ENCODE measurements at places on chromosomes 2 and 18.

DNA sequence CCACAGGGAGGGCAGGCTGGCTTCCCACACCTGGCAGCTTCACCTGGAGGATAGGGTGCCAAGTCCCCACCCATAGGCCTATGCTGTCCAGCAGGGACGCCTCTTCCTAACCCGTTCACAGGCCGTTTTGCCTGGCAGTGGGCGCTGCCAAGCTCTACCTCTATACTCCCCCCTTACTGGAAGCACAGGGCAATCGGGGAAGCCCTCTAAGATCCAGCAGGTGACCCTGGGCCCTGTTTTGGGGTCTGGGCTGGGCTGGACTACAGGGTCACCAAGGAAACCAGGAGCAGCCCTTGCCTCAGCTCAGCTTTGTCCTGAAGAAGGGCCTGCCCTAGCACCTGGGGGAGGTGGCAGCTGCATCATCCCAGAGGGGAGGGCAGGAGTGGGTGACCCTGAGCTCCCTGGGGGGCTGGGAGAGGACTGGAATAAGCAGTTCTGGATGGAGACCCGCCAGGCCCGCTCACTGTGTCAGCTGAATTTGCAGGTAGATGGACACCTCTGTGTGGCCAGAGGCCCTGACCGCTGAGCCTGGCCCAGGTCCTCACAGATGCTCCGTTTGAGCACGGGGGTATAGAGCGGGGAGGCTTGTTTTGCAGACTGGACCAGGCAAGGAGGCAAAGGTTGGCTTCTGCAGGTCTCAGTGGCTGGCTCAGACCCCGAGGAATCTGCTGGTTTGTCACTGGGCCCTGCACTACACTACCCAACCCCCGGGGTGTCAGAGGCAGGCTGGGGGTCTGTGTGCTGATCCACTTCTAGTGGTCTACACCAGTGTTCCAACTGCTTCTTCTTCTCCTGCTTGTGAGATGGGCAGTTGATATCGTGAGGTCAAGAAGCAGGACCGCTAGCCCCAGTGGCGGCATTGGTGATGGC, 163.1 kb downstream of the ASB1 start:
- no peak for DNase-seq

DNA sequence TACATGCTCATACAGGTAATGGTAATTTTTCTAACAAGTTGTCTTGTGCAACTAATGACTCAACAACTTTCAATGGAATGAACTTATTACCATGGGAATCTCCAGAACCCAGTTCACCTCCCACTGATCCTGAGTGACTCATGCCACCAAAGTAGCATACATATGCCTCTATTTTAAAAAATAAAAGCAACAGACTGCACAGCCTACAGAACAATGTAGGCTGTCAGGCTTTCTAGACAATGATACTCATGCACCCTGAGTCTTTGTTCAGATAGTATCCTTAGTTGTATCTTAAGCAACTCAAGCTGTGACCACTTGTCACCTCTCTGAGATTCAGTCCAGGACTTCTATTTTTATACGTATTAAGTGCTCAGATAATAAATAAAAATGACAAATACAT, 531.0 kb upstream of the SETBP1 start:
- no peak for DNase-seq

DNA sequence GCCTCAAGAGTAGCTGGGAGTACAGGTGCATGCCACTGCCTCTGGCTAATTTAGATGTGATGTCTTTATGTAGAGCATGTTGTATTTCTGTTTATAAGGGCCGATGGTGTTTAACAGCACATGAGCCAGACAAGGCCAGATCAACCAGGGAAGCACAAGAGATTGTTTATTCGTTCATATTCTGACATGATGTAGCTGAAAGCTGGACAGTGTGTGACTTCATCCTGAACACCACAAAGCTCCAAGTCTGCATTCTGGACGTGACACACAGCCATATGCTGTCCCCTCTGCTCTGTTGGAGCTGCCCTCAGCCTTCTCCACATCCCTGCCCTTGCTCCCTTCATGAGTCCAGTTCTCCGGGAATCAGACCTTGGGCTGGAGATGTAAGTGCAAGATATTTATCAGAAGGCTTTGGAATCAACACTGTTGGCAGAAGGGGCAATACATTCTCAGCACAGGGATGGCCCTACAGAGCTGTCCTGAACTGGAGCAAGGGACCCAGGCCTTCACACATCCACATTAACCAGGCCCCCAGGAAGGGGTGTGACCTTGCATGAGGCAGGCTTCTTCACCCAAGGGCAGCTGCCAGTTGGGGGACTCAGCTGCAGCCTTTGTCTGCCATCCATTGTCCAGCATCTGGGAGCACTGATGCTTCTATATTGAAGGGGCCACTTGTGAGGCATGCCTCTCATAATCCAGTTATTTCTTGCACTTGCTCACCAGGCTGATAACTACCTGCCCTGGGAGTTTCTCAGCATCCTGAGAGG, 38.5 kb downstream of the EDAR start:
- DNase-seq: no peak

DNA sequence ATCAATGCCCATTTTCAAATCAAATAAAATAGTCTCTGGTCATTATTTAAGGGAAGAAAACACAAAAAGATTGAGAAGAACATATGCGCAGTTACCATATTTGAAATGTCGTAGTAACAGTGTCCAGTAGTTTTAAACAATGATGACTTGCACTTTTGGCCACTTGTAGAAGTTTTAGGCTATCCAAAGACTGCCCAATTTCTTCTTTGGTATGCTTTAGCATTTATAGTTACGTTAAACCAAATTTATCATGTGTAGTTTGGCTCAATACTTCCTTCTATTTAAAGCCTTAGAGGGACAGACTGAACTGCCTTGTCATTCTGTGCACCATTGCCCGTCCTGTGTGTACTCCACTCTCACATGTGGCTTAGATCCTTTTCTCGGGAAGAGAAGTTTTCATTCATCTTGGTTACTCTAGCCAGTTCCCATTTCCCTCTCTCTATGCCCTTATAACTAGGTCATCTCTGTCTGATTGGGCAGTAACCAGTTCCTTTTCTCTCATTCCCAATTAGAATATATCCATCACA, 84.8 kb upstream of the TTN start:
- no peak for DNase-seq

DNA sequence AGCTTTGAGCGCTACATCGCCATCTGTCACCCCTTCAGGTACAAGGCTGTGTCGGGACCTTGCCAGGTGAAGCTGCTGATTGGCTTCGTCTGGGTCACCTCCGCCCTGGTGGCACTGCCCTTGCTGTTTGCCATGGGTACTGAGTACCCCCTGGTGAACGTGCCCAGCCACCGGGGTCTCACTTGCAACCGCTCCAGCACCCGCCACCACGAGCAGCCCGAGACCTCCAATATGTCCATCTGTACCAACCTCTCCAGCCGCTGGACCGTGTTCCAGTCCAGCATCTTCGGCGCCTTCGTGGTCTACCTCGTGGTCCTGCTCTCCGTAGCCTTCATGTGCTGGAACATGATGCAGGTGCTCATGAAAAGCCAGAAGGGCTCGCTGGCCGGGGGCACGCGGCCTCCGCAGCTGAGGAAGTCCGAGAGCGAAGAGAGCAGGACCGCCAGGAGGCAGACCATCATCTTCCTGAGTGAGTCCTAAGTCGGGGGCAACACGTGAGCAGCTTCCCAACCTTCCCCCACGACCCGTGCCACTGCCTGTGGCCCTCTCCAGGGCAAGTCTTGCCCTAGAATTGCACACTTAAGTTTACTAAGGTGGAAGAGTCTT, 928 bp downstream of the GPR39 start:
- no peak for DNase-seq

DNA sequence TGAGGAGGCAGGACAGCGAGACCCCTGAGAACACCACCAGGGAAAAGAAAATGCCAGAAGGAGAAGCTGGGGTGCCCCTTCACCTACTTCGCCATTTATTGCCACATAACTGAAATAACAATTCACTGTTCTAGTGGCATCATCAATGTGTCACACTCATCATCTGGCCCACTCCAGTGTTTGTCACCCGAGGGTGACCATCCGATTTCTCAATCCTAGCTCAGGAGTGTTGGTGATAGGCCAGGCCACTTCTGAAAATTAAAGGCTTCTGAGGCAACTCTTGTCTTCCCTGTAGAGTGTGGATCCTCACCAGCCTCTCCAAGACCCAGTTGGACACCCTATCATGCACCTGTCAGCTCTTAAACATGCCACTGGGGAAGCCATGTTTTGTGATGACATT, 62.9 kb upstream of the BZW1 start:
- no peak for DNase-seq

DNA sequence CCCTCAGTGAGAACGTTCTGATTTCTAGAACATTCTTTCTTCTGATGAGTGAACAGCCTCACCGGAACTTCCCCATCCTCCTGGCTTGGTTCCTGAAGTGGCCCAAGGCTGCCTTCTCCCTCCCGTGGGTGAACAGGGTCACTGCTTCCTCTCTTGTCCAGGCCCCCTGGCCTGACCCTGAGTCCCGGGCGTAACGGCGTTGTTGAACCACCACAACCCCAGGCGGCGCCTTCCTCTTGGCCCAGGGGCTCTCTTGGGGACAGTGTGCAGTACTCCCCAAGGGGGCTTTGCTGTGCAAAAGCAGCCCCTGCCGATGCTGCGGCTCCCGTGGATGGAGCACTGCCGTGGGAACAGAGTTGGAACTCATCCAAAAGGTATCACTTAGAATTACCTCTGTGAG, 147.2 kb downstream of the TSN start:
- DNase-seq: no peak

DNA sequence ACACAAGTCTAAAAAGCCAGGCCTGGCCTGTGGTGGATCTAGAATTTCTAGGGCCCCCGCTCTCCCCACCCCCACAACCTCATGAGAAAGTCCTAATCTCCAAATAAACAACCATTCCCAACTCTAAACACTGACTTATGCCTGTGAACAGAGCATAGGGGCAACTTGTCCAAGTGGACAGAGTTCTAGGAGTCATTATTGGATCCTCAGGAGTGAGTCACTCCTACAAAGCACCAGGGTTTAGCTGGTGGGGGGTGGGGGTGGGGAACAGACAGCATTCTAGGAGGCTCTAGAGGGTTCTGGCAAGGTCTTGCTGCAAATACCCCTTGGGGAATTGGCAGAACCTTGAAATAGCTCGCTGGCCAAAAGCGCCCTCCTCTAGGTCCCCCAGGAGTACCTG, 83.3 kb downstream of the ZCCHC2 start:
- no peak for DNase-seq

DNA sequence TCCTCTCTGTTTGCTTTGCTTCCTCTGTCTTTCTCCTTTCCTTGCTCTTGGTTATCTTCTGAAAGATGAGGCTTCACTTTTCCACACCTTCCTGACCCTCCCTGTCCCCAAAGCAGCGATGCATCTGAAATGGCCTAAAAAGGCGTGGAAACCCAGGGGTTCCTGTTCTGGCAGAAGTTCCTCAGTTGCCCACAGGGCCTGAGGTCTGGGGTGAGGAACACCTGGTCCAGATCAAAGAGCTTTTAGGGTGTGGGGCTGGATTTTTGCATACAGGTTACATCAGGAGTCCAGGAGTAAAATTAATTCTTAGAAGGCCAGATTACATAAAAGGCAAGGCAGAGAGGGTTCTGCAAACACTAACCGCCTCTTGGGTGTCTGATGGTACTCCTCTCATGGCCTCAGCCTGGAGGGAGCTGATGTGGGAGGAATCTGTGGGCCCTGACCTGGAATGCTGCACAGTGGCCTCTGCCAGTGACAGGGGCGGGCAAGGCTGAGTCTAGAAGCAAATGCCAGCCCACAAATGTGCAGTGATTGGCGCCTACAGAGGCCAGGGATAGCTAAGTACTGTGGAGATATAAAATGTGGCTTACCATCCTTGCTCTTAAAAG, 41.8 kb downstream of the INPP4A start:
- DNase-seq: no peak

GRCh38 chr2:33077844-33078243, 131.1 kb downstream of the LTBP1 start:
- DNase-seq: no peak

DNA sequence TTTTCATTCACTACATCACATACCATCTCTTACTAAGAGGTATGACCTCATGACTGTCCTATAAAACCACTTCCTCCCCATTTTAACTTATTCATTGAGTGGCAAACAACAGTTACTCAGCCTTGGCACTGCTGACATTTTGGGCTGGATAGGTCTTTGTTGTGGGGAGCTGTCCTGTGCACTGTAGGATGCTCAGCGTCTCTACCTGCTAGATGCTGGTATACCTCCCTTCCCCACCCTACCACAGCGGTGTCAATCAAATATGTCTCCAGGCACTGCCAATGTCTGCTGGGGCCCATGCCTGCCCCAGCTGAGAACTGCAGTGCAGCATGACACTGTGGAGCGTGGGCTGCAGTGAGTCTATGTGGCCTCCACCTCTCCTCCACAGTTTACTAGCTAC, 76.3 kb upstream of the MGAT4A start:
- no peak for DNase-seq

DNA sequence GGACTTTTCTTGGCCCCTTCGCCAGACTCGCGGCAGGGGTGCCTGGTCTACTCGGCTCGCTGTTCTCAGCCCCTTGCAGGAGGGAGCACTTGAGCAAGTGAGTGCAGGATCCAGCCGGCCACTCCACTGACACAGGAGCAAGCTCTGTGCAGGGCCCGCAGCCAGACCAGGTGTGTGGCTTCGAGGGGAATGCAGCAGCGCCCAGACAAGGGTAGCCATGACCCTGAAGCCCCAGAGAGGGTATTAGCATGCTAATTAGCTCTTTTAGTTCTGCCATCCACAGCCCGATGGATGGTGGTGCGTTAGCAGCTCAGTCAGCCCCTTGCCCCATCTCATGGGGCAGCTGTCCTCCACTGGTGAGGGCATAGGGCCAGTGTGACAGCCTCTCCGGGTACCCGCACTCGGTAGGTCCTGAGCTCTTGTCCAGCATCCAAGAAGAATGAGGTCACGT, 103.2 kb upstream of the HS6ST1 start:
- no peak for DNase-seq

- no peak for DNase-seq
These were observed 4.5 kb downstream of the ITM2C start for GRCh38 chr2:230868947-230869913.

GRCh38 chr2:110885256-110885655, 152.9 kb downstream of the ACOXL start:
- DNase-seq: no peak

GRCh38 chr2:178271629-178272333, 77.5 kb downstream of the OSBPL6 start:
- peak; percentile 47 for DNase-seq

DNA sequence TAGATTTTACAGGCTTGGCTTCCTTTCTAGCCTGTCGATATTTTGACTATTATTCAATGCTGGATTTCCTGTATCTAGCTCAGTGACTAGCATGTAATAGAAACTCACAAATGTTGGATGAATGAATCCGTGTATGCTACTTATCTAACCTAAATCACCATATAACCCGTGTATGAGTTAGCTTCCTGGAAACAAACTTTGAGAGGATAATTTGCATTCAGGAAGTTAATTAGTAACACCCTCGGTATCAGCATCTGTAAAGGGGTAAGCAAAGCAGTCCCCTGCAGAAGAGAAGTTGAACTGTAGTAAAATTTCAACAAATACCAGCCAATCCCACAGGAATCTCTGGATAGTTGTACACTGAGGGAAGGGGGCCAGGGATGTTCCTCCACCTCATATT, 269.4 kb upstream of the LRATD1 start:
- no peak for DNase-seq

- DNase-seq: peak; percentile 58
These were observed 96.1 kb downstream of the UGGT1 start for GRCh38 chr2:128187032-128187654.

Data from pons (tissue), 1 donor.